ENCODE measurements at places on chromosomes 1 and 21.

DNA sequence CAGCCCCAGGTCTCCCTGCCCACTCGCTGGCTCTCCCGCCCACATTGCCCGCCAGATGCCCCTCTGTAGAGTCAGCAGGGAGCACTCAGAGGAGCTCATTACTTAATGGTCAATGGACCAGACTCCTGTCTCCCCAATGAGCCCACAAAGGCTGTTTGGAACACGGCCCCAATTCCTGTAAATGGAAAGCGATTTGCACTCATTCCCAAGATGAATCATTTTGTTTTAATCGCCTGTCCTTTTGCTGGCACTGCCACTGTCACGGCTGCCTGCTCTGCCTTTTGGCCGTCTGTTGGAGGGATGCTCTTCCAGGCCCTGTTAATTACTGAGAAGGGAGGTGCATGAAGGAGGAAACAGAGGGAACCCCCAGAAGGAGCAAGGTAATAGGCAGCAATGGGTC is 44.8 kb upstream of the ATP2B4 start:
- no peak for DNase-seq

DNA sequence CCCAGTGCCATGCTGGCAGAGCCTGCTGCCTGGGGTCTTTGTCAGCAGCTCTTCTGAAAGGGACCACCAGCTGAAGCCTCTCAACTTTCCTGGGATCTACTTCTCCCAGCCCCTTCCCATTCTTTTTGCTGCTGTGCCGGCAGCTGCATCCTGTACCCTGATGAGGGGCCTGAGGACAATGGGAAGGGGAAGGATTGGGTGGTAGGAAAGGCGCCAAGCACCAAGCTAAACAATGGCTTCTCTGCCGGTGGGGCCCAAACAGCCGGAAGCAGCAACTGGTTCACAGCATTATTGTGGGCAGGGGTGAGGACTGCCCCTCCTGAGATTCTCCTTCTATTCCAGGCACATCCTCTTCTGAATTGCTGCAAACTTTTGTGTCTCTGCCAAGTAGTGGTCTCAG is 5.0 kb upstream of the EFCAB14 start:
- no peak for DNase-seq

DNA sequence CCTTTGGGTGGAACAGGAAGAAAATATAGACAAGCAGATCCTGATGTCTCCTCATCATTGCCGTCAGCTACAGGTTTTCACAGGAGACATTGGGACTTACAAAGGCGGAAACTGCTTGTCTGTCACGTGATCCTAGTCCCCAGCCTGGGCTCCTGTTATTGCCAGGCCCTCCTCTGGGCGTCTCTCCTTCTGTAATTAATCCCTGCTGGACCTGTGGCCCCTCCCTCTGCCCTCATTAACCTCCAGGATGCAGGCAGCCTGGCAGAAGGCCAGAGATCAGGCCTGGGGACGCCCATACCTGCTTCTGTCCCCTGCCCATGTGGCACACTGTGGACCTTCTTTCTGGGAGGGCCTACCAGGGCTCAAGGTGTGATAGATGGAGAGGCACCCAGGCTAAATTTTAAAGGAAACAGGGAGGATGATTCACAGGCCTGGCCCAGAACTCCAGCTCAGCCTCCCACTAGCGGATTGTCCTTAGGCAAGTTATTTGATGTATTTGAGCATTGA is 2.4 kb downstream of the S100A5 start:
- no peak for DNase-seq

DNA sequence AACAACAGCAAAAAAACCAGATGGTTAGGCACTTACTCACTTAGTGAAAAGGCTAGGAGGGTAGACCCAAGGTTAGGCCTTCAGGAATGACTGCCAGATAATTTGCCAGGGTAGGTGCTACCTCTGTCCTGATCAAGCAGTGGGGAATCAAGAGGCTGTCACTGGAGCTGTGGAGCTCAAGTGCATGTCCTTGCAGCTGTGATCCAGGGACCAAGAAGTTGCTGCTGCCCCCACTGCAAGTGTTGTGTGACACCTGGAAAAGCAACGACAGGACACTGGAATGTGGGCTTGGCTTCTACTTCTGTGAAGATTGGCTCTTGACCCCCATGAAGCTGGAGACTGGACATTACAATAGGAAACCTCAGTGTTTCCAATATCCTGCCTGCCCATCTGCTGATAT is 72.1 kb downstream of the PEX14 start:
- DNase-seq: no peak

DNA sequence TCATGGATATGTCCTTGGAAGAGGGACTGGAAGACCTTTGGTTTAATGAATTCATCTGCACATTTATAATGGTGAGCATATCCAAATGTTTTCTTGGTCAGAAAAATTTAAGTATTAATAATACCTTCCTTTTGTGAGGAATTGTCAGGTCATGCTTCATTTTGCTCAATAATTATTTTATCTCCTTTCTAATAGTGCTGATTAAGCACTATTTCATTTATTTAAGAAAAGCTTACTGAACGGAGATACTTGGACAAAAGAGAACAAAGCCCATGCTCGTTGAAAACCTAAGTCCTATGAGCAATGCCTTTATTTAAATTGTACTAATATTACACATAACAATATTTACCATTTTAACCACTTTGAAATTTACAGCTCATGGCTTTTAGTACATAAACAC is 281.5 kb downstream of the PDE4B start:
- DNase-seq: no peak

GRCh38 chr1:219161371-219161770 is 12.3 kb upstream of the LYPLAL1 start:
- no peak for DNase-seq

DNA sequence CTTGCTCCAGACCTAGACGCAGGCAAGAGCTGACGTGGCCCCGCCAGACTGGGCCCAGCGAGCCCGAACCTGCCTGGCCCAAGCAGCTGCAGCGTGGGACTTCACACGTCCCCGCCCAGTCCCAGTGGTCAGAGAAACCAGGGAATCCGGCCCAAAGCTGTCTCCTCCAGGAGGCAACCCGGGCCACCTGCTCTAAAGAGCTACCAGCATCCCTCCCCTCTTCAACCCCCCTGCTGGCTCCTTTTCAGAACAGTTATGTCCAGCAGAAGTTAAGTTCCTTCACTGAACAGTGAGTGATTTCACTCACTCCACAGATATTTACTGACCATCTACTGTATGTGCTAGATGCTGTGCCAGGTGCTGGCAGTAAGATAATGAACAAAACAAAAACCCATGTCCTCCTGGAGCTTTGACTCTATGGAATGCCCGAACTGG is 2.1 kb upstream of the EFNA1 start:
- DNase-seq: no peak

GRCh38 chr1:206793620-206794019 is 21.3 kb upstream of the IL10 start:
- no peak for DNase-seq

DNA sequence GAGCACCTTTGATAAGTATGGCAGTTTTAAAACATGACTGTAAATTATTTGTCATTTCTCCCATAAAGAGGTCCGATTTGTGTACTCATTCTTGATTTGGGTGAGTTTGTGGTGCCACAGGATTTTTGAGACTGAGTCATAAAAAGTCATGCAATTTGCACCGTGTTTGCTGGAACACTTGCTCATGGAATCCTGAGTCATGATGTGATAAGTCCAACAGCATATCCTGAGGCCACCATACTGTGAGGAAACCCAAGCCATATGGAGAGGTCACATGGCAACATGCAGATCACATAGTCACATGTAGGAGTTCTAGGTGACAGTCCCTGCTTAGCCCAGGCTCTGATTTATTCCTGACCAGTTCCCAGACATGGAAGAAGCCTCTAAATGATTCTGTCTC is 40.8 kb upstream of the PRRX1 start:
- DNase-seq: no peak

DNA sequence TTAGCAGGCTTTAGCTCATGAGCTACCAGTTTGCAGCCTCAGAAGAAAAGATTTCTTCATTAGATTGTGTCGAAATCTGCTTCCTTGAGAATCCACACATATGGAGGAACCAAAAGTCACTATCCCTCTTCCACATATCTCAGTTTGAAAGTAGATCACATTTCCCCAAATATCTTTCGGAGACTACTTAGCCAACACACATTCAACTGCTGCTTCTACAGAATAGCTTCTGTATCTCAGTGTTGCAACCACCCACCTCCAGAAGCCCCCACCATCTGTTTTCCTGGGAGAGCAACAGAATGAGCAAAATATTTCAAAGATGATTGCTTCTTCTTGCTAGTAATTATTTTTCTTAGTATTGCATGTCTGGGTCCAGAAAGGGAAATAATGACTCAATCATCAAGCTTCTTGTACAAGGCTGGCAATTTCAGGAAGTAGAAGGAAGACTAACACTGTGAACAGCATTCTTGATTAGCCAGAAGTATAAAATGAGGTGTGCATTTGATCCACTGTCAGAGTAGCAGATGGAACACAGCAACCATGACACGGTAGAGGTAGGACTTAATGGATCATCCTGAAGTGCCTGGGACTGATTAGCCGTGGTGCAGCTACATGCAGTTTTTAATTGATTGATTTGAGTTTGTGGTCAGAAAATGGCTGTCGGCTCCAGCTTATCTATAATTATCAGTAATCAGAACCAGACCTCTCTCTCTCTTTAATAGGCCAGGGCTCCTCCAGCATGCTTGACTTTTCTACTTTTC is 24.9 kb downstream of the ZC3H11B start:
- no peak for DNase-seq

GRCh38 chr1:24502065-24502708 is 449 bp upstream of the RCAN3 start:
- peak; percentile 67 for DNase-seq

DNA sequence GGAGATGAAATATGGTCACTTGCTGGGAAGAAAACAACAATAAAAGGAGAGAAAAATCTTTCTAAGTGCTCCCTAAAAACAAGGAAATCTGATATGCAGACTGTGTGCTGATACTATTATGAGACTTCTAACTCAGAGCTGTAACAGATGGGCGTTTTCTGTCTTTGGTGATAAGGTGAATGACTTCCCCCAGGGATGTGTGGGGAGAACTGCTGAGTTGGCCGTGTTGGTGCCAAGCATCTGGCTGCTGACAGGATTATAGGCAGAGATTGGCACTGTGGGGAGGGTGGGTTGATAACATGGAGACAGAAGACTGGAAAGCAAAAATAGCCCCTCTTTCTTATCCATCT is 438.5 kb upstream of the PLXNA2 start:
- DNase-seq: no peak

- DNase-seq: no peak
Measured at GRCh38 chr21:40684726-40685125, 162.2 kb downstream of the DSCAM start.

DNA sequence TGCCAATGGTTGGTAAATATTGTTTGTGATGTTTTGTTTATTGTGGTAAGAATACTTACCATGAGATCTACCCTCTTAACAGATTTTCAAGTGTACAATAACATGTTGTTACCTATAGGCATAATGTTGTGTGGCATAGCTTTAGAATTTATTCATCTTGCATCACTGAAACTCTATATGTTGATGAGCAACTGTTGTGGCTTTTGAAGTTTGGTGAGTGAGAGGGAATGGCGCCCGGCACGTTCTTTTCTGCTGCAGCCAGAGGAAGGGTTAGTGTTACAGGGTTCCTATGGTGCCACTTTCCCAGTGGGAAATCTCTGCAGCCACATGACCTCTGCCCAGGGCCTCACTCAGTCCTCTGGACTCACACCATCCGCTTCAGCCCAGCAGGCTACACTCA is 342.5 kb upstream of the ADGRL2 start:
- DNase-seq: no peak
